ENCODE measurements at places on chromosomes 3 and 15.

- no peak for DNase-seq
Measured at GRCh38 chr15:64763462-64763861, 11.9 kb downstream of the RBPMS2 start.

- no peak for DNase-seq
Measured at GRCh38 chr15:68589053-68589452, 10.3 kb downstream of the CORO2B start.

- no peak for DNase-seq
Measured at GRCh38 chr15:62464705-62465104, 299.6 kb upstream of the C2CD4B start.

- DNase-seq = no peak
Measured at GRCh38 chr15:90213122-90213817, 12.1 kb downstream of the SEMA4B start.

GRCh38 chr3:179861953-179862352 lies 174.8 kb downstream of the PEX5L start:
- DNase-seq = no peak

DNA sequence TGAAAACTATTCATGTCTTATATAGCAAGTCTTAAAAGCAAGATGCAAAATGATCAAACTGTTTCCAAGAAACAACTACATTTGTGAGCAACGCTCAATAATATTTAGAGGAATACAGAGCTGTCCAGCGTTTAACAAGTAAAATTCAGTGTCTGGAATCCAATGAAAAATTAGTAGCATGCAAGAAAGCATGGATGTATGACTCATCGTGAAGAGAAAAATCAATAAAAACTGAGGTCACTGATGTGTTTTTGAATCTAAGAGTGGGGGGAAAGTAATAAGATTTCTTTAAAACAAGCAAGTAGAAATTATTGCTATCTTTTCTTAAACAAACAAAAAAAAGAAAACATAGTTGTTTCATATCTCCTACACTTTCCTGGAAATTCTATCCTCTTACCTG lies 600.3 kb upstream of the GOLIM4 start:
- no peak for DNase-seq

GRCh38 chr3:120102674-120103073 lies 8.4 kb upstream of the GSK3B start:
- no peak for DNase-seq

DNA sequence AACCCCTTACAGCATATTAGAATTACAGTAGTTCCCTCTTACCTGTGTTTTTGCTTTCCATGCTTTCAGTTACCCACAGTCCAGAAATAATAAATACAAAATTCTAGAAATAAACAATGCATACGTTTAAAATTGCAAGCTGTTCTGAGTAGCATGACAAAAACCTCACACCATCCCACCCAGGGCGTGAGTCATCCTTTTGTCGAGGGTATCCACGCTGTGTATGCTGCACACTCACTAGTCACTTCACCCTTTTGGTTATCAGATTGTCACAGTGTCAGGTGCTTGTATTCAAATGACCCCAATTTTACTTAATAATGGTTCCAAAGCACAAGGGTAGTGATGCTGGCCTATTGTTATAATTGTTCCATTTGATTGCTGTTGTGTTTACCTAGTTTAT lies 72.5 kb upstream of the P3H2 start:
- DNase-seq = no peak

DNA sequence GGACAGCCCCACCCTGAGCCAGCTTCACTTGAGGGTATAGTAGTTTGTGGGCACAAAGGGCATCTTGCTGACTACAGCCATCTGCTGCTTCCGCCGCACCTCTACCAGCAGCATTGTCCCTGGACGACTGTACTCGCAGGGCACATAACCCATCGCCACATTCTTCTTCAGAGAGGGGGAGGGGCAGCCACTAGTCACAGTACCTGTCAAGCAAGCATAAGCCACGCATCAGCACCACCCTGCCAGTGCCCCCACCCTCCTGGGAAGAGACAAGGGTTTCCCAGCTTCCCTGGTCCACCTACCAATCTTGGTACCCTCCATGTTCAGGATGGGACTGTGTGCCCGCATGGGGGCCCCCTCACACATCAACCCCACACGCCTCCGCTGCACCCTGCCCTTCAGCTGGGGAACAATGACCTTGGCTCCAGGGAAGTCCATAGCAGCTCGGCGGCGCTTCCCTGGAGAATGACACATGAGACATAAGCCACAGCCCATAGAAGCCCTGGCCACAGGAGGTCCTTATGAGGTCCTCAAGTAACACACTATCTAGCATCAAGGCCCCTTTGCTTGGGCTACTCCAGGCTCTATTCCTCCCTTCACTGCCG lies 4.7 kb downstream of the AMT start:
- DNase-seq = no peak

GRCh38 chr3:97089621-97090020 lies 275.2 kb downstream of the EPHA6 start:
- no peak for DNase-seq

GRCh38 chr3:117788061-117788460 lies 1078.5 kb downstream of the TUSC7 start:
- no peak for DNase-seq

DNA sequence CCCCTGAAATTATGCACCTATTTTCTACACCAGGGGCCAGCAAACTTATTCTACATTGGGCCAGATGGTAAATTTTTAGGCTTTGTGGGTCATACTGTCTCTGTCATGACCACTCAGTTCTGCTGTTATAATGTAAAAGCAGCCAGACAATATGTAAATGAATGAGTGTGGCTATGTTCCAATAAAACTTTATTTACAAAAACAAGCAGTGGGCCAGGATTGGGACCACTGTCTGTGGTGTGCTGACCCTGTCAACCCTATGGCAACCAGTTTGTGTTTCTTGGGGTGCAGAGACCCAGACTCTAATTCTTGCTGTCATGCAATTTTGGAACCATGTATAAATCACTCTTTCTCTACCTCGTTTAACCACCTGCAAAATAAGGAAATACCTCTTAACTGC lies 74.7 kb downstream of the LRIG1 start:
- DNase-seq = no peak

- no peak for DNase-seq
Measured at GRCh38 chr15:80495401-80495942, 91.3 kb downstream of the ARNT2 start.

DNA sequence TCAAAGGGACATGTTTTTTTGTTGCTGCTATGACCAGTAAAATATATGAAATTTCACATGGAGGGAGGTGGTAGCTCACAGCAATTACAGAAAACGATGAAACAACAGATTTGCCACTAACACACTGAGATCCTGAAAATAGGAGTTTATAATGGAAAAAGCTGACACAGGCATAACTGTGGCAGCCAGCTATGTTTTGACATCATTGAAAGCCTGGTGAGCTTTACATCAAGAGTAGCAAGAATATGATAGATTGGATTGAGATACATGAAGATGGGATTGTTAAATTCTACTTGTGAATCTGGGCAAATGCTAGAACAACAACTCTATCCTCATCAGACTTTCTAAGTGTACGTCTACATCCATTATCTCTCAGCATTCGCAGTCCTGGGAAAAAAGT lies 760.7 kb downstream of the GRM7 start:
- no peak for DNase-seq

GRCh38 chr15:74240897-74241614 lies 4.9 kb downstream of the CCDC33 start:
- no peak for DNase-seq

DNA sequence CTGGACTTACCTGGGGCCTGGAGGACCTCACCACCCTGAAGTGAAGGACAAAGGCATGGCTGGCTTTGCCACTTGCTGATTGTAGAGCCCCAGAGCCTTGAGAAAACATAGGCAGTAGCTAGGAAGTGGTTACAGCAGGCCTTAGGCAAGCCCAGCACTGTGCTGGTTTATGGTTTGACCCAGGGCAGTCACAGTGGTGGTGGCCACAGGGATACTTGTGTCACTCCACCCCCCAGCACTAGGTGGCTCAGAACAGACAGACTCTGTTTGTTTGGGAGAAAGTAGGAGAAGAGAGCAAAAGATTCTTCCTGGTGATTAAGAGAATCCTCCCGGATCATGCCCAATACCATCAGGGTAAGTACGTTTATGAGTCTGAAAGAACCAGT lies 13.2 kb upstream of the COL8A1 start:
- no peak for DNase-seq

DNA sequence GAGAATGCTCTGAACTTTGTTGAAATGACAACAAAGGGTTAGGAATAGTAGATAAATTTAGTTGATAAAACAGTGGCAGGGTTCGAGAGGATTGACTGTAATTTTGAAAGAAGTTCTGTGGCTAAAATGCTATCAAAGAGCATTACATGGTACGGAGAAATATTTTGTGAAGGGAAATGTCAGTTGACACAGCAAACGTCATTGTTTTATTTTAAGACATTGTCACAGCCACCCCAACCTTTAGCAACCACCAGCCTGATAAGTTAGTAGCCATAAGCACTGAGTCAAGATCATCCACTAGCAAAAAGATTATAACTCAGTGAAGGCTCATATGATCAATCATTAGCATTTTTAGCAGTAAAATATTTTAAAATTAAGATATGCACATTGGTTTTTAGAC lies 8.7 kb upstream of the ST3GAL6 start:
- DNase-seq = no peak

DNA sequence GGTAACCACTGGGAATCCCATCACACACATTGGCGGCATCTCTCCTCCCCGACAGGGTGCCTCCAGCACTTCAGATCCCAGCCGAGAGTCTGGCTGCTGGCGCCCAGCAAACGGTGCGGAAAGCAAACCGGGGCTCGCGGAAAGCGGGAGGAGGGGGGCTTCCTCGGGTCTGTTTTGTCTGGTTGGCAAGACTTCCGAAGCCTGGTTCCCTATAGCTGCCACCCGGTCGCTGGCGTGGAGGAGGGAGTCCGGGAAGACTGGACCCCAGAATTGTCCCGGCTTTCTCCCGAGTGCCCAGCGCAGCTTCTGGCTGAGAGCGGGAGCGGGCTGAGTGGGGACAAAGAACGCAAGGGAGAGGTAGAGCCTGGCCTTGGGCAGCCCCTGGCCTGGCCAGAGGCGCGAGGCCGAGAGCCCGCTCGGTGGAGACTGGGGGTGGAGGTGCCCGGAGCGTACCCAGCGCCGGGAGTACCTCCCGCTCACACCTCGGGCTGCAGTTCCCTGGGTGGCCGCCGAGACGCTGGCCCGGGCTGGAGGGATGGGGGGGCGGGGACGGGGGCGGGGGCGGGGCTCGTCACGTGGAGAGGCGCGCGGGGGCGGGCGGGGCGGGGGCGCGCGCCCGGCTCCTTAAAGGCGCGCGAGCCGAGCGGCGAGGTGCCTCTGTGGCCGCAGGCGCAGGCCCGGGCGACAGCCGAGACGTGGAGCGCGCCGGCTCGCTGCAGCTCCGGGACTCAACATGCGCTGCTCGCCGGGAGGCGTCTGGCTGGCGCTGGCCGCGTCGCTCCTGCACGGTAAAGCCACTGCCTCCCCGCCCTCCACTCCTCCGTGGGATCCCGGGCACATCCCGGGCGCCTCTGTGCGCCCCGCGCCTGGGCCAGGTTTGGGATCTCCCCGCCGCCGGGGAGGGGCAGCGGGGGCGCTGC lies at the start of gene CHRNA7:
Gene CHRNA7 (plus strand): TSS at position 654 of the 920 bp plus-strand sequence. CDS start 80 bp downstream, at position 734.
- no peak for DNase-seq

- no peak for DNase-seq
Measured at GRCh38 chr3:35664460-35664919, 25.2 kb downstream of the ARPP21 start.

DNA sequence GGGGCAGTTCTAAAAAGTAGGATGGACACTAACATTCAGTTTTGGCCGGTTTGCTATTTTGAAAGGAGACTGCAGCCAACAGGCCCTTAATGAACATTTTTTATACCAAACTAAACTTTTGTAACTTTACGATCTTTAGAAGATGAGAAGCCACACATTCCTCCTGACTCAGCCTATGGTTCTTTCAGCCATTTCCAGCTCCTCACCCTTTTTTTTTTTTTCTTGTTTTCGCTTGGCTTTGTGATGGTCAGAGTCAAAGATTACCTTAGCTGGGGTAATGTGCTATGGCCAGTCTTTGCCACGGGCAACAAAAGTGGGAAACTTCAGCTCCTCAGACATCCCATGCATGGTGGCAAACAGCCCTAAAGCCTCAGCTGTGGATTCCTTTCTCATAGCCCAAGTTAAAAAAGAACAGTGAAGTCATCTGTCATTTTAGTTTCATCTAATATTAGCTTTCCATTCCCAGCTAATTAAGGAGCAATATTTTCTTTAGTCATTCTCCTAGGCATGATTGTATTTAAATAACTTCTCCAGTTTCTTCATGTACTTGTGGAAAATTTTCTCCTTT lies 368.7 kb downstream of the MFSD1 start:
- no peak for DNase-seq

DNA sequence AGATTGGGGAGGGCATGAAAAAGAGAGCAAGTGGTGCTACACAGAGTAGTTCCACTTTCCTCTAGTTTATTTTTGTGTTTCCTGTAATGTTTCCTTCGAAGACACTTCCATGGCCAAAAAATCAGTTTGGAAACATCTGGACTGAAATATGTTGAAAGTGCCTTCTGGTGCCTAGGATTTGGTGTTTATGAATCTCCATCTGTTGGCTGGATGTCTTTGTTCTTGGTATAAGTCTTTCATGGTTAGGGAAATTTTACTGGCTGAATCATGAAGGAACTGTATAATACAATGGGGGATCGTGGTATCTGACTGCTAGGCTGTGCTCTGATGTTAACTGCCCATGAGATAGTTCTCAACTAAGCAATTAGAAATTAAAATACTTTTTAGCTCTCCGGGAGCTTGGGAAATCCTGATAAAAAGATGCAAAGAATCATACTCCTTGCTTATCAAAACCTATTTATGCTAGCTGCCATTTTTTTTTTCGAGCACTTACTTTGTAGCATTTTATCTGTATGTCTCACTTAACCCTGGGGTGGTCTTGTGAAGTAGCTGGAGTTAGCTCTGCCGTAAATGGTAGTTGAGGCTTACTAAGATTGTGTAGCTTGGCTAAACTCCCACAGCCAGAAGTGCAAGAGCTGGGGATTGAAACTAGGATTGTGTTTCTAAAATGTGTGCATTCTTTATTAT lies 21.9 kb downstream of the AKAP13 start:
- DNase-seq = no peak

DNA sequence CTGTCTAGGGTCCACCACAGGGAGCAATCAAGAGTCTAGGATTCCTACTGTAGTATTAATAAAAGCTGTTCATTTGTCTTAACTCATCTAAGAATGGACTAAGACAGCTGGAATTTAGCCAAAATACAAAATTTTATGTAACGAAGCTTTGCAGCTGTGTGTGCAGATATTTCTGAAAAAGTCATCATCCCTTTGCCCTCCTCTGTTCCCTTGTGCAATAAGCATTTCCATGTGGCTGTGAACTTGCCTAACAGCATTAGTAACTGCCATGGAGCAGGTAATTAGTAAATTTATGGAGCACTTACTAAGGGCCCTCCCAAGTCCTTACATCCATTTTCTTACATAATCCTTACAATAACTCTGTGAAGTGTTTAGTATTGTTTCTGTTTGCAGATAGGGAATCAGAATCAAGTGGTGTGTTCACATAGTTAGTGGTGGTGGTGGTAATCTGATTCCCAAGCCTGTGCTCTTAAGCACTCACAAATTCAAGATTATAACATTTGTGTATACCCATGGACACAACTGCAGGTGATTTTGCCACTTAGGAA lies 114.5 kb downstream of the RARB start:
- no peak for DNase-seq

DNA sequence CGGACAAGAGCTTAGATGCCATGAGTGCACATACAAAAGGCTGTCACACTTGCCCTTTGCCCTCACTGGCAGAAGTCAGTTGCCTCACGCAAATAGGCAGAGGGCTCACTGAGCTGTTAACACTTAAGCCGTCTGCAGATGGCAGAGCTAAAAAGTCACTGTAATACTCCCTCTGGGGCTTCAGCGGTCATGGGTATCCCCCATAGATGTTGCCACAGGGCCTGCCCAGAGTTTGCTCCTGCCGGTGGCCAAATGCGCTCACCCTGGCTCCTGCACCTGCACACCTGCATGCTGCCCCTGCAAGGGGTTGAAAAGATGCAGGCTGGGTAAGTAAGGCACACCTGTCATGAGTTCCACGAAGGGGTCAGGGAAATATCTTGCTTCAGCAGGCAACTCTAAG lies 741.5 kb downstream of the EDEM1 start:
- DNase-seq = no peak

Data from SW 1271 (cell line).